Fibroblast of upper back skin (primary cell): ENCODE measurements at places on chromosomes 4 and X.

- no peak for DNase-seq
Observed at GRCh38 chr4:55154933-55155332, 29.5 kb upstream of the KDR start.

GRCh38 chr4:52071791-52072546, 20.9 kb downstream of the SPATA18 start:
- DNase-seq, result no peak

DNA sequence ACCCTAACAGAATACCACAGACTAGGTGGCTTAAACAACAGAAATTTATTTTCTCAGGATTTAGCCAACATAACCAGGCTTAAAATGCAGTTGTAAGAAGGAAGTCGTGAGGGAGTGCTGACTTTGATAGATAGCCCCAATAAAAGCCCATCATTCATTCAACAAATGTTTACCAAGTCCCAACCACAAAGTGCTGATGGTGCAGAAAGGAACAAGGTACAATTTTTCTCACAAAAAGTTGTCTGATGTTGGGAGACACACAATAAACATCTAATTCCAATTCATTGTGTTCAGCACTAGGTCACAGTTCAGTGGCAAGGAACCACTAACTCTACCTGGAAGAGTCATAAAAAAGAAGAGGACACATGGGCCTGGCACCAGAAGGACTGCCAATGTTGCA, 42.2 kb downstream of the AKAP4 start:
- no peak for DNase-seq

DNA sequence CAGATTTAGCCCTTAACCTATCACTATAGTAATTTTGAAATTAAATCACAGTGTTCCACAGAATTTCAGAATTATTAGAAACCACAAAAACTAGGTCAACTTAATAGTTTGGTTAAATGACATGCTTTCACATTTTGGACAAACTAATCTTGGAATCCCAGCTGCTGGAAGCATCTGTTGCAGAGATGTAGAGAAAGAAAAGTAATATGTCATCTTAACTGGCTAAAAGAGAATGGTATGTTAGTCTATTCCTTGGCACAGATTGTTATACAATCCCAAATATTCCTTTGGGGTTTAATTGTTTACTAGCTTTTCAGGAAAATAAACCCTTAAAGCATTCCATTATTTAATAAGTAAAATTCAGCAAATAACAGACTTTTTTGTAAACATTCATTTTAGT, 519.9 kb downstream of the IL15 start:
- peak; percentile 25 for DNase-seq

DNA sequence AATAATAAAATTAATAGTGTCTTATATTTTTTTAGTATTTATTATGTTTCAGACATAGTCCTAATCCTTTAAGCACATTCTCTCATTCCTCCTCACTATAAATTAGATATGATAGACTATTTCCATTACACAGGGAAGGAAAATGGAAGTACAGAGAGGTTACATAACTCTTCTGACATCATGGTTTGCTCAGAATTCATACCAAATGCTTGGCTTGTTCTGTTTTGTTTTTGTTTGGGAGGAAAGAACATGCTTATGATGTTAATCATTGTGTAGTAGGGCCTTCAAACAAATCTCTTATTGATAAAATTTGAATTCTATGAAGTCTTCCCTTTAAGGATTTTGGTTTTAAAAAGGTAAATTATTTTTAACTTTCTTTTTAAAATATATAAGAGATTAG, 59.5 kb downstream of the RXFP1 start:
- DNase-seq, result no peak

GRCh38 chr4:186644737-186645261, 78.9 kb downstream of the FAT1 start:
- DNase-seq, result no peak

DNA sequence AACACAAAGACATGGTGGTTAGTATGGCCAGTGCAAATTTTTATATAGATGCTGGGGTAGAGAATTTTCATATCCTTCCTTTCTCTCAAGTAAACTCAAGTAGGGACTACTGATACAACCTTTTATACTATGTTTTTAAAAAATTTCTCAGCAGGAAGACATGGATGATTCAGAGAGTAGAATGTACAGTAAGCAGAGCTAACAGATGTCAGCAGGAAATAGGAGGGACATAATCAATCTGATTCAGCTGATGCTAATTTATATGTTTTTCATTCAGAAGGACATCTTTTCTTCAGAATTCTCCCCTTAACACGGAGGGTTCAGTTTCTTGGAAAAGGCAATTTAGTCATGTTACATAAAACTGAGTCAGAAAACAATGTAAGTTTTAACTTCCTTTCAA, 95.4 kb downstream of the GRIA2 start:
- DNase-seq, result peak; percentile 27

DNA sequence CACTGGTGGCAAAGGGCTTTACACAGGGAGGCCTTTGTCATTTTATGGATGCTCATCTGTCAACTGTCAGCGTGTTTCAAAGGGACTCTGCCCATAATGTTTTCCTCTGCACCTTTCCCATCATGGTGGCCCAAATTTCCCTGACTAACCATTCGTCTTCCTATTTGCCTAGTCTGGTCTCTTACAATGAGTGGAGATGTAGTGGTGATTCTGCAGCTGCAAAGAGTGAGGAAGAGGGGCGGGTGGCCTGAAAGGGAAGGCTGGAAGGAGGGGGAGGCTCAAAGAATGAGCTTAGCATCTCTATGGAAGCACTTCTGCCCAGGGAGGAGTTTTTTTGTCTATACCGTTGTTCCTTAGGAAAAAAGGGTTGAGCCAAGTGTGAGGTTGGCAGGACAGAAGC, 447.5 kb downstream of the NKX6-1 start:
- DNase-seq, result no peak

GRCh38 chr4:55008166-55009056, 117.0 kb downstream of the KDR start:
- no peak for DNase-seq

DNA sequence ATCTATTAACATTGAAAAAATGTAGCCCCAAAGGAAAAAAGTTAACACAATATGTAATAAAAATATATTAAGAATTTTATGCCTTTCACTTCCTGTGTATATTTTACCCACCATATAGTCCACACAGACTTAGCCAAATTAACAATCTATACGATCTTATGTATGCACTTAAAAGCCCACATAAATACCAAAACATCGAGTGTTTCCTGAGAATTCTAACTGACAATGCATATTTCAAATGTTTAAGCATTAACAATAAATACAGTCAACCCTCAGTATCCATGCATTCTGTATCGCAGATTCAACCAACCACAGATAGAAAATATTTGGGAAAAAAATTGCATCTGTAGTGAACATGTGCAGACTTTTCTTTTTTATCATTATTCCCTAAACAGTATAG, 226.8 kb downstream of the COL25A1 start:
- peak; percentile 74 for DNase-seq

DNA sequence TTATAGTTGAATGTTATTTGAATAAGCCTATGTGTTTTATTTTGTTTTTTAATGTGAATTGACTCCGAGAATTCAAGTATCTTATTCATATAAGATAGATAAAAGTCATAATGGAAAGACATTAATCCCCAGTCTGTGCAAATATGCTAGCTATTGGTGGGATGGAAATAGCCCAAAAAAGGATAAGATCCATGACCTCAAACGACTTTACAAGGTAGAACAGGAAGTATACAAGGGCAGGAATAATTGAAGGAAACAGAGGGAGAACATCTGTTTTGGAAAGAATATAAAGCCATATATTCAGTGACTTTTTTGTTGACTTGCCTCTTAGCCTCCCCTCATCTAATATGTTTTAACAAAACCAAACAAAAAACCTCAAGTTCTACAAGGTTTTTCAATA, 9.0 kb downstream of the ABCE1 start:
- DNase-seq, result no peak

DNA sequence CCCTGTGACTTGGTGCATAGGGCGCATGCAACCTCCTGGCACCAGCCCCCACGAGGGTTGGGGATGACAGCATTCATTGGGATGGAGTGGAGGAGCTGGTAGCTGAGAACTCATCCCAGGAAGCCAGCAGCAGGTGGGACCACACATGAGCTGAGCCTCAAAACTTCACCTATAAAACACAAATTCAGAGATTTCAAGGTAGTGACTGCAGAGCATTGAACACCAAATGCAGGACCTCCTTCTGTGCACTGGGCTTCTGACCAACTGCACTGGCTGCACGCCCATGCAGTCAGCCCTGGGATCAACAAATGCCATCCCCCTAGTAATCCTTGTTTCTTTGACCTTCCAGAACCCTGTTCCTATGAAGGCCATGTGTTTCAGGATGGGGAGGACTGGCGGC, 197.8 kb downstream of the FRAS1 start:
- no peak for DNase-seq

GRCh38 chr4:119750771-119751170, 122.2 kb upstream of the PDE5A start:
- no peak for DNase-seq

GRCh38 chr4:146981651-146982050, 36.0 kb upstream of the TTC29 start:
- DNase-seq, result peak; percentile 48

DNA sequence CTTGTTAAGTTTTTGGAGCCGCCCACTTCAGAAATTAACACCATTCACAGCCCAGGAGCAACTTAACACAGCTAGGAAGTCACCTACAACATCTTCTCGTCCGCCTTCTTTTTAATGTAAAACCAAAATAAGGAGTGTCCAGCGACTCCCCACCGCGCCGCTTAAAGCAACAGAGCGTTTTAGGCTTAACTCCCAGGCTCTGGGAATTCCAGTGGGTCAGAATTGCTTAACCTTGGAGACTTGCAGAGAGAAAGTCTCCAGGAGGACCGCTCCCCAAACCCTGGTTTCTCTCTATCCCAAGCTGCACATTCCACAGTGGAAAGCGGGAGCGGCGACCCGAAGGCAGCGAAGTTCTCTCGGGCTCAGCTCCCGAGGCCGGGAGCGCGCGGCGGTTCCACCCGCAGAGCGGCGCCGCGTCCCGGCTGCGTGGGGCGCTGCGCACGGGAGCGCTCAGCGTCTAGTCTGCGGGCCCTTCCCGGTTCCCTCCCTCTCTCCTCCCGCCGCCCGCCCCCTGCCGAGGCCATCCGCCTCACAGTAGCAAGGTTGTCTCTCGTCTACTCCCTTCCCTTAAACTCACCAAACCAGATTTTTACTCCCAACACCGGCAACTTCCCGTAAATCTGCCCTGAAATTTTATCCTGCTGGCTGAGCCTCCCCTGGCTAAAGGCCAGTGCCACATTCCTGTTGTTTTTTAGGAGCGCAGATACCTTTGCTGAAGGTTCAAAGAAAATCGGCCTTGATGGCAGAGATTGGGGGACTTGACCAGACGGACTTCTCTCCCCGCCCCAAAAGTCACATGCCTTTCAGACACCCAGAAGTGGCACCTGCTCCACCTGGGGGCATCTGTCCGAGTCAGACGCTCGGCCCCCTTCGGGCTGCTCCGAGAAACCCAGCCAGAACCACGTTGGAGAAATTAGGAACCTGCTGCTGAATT, at the start of gene RBM47:
TSS of gene RBM47 (minus strand) at position 464 of the 934 bp plus-strand sequence. CDS start 190,971 bp downstream, outside the sequence.
- peak; percentile 42 for DNase-seq

GRCh38 chr4:89331197-89331596, 23.6 kb upstream of the GPRIN3 start:
- no peak for DNase-seq

DNA sequence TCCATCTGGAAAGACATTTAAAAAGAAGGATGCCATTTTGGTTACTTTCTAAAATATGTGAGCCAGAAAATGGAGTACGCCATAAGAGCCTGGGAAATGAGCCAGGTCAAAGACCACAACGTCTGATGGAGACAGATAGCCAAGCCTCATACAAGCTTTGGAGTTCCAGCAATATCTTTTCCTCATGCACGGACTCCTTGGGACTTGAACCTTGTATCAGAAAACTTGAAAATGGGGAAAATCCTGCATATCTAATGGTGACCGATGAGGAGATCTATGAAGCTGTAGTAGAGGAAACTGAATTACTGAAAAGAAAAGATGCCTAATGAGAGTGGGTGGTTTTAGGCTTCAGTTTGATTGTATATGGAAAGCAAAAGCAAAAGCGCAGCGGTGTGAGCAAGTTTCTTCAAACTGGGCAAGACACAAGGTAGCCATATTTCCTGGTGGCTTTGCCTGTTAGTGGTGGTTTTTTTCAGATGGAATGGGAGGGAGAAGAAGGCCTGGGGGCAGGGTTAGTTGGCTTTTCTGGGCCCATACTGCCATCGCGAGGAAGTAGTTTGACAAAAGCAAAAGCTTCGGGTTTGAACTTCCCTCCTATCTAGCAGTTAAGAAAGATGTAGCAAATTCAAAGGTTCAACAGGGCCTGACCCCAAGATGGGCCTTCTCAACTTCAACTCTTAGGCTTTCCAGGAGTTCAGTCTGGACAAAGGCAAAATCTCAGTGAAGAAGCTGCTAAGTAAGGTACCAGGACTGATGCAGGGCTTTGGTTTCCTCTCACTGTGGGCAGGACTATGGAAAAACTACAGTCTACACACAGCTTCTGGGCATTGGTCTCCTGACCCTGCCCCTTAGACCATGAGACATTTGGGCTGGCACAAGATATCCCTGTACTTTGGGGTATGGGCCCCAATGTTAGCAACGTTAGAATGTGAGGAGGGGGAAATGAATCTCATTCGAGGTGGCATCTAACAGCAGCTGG, 210.0 kb upstream of the STK26 start:
- no peak for DNase-seq

GRCh38 chr4:177287255-177287654, 22.4 kb upstream of the NEIL3 start:
- DNase-seq, result no peak

GRCh38 chr4:93461541-93461940, 367.0 kb upstream of the ATOH1 start:
- no peak for DNase-seq

GRCh38 chr4:31803526-31804195, 1083.5 kb downstream of the PCDH7 start:
- peak; percentile 53 for DNase-seq

DNA sequence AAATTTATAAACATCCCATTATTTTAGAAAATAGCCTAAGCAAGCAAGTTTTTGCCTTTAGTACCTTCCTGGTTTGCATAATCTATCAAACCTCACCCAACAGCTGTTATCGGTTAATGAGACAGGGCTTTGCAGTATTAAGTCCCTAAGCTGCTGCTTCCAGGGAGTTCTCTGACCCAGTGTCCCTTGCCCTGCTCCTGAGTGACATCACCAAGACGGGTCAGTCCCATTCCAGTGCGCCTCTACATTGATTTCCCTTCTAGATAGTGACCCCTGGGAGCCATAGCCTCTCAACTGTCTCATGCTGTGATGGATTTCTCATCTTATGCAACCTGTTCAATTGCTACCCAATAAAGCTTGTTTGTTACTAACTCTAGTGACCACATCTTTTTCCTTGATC, 410.4 kb downstream of the SPOCK3 start:
- DNase-seq, result no peak
